ENCODE measurements at places on chromosomes 11 and 22.

GRCh38 chr11:75508051-75508561, 17.6 kb downstream of the GDPD5 start:
- DNase-seq: no peak

DNA sequence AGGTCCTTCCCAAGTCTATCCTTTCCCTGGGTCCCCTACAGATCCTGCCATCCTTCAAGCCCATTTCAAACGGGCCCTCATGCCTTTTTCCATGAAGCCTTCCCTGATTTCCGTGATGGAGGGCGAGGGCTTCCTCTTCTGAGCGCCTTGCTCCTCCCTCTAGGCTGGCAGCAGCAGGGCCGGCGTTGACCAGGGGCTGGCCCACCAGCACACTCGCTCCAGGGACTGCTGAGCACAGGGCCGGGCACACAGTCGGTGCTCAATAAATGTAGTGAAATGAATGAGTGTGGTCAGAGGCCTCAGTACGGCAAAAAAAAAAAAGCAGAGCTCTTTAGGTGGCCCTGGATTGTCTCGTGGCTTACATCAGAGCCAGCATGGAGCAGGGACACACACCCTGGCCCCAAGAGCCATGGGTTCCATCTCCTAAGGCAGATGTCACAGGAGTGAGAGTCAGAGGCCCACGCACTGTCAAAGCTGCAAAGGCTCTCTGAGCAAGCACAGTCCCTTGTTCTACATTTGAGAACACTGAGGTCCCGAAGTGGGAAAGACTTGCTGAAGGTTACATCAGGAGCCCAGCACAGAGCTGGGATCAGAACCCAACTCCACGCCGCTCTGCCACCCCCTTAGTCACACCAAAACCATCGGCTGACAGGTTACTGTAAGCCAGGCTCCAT, 3.1 kb downstream of the IL2RB start:
- no peak for DNase-seq

DNA sequence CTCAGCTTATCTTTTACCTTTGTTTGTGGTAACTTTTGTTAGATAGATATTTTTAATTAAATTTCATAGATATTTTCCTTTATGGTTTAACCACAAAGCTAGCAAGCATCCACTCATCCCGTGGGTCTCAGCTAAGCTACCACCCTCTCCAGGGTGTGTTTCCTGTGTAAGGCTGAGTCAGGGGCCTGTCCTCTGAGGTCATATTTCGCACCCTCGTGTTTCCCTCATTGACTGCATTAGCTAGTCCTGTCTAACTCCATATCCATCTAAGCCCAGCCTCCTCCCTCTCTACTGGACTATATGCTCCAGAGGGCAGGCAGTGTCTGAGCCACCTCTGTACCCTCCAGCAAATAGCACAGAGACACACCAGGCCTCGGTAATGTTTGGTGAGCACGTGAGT, 16.7 kb downstream of the XRRA1 start:
- DNase-seq: no peak

DNA sequence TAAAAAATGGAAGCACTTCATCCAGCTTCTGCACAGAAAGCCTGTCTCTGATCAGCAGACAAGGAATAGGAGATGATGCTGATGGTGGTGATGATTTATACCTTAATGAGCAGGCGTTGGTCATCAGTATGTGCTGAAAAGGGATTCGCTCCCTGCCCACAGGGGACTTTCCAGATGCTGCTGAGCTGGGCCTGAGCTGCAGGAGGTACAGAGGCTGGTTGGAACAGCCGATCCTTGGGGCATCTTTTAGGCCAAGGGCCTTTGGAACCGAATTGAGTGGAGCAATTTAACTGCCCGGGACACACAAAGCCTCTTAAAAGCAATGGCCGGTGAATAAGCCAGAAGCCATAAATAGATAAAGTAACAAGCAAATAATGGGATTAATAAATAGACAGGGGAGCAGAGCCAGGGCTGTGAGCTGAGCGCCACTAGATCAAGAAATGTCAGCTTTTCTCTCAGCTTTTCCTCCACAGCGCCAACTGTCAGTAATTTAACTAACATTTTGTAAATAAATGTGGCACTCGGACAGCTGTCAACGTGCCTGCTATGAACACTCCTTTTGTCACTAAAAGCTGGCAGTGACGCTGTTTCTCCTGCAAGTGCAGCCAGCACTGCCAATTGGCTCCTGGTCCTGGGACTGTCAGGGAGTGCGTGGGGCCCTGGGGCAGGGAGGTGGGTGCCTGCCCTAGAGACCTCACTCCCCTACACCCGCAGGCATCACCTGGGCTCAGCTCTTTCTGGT, 562.3 kb downstream of the NTM start:
- DNase-seq: peak; percentile 53

DNA sequence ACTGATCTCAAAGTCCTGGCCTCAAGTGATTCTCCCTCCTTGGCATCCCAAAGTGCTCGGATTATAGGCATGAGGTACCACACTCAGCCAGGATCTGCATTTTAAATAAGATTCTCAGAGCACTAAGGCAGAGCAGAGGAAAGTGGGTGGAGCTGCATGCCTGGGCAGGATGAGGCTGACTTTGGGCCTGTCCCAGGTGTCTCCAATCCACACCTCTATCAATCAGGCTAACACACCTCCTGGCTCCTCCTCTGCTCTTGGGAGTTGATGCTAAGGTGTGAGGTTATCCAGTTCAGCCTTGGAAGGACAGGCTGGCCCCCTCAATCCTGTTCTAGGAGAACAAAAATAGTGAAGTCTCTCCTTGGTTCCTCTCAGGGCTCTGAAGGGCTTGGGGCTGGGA, 30.2 kb upstream of the P2RY2 start:
- no peak for DNase-seq

DNA sequence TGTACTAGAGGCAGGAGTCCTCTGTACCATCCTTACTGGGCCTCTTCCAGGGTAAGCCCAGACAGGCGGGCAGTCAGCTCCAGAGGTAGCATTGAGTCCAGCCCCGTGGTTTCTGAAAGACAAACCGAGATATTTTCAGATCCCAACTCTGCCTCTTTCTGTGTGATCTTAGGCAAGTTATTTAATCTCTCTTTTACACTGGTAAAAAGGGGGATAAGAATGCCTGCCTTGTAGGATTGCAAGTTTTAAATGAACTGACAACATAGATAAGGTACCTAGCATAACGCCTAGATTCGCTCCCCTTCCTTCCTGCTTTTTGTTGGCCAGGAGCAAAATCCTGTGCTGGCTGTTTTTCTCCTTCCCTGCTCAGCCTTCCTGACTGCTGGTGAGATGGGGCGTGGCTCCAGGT, 56.4 kb upstream of the NNMT start:
- no peak for DNase-seq

DNA sequence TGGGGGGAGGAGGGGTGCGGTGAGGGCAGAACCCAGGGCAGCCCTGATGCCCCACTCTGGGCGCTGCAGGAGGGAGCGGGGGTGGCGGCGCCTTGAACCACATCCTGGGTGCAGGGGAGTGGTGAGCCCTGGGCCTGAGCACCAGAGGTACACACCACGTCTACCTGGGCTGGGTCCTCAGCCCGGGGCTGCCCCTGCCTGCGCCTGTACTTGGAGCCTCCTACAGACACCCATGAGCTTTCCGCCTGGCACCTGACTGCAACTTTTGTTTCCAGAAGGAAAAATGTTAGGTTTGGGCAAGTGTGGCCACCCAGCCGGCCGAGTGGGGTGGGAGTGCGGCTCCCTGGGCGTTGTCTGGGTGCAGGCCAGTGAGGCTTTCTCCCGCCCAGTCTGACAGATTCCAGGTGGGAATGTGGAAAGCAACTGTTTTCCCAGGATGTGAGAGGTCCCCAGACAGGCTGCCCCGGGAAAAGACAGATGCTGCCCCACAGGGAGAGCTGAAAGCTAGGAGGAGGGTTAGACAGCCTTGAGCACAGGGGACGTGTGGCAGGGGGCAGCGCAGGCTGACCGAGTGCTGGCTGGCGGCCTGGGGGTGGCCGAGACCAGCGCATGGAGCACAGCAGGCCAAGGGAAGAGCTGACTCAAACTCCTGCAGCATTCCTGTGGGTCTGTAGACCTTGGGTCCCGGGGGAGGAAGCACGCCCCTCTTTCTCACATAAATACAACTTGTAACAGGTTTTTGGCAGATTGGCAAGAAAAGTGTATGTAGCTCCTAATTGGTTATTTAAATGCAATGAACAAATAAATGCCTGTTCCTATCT, 44.1 kb downstream of the GNB1L start:
- DNase-seq: no peak

GRCh38 chr11:65416841-65417701, 5.5 kb upstream of the NEAT1 start:
- peak; percentile 55 for DNase-seq

- DNase-seq: no peak
Observed at GRCh38 chr22:47280301-47280700, 517.9 kb downstream of the TBC1D22A start.

DNA sequence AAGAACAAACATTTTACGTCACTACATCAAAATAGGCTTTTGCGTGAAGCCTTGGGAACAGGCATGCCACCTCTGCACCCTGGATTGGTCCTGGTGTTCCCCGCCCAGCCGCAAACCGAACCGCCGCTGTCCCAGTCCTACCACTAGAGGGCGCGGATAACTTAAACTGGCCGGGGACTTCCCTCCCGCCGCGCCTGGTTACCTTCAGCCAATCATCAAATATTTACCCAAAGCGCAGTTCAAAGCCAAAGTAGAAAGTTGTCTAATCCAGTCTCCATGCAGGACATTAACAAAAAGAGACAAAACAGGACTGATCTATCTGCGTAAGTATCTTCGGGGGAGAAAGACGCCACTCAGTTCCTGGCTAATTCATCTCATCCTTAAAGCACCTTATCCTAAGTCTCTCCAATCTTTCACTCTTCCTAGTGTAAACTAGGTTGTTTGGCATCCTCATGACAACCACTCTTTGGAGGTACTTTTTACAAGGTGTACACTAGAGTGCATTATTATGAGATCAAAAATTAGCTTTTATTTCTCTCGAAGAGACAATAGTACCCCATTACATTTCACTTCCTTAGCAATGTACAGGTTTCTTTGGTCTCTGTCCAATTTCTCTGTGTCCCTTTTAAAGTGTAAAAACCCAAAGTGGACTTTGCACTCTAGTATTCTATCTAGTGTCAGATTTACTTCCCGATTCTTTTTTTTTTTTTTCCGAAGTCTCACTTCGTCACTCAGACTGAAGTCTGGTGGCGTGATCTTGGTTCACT, 3.9 kb upstream of the CRY2 start:
- DNase-seq: peak; percentile 90

Measured in NCI-H2081 (cell line).